ENCODE measurements at places on chromosomes 6 and 20.

DNA sequence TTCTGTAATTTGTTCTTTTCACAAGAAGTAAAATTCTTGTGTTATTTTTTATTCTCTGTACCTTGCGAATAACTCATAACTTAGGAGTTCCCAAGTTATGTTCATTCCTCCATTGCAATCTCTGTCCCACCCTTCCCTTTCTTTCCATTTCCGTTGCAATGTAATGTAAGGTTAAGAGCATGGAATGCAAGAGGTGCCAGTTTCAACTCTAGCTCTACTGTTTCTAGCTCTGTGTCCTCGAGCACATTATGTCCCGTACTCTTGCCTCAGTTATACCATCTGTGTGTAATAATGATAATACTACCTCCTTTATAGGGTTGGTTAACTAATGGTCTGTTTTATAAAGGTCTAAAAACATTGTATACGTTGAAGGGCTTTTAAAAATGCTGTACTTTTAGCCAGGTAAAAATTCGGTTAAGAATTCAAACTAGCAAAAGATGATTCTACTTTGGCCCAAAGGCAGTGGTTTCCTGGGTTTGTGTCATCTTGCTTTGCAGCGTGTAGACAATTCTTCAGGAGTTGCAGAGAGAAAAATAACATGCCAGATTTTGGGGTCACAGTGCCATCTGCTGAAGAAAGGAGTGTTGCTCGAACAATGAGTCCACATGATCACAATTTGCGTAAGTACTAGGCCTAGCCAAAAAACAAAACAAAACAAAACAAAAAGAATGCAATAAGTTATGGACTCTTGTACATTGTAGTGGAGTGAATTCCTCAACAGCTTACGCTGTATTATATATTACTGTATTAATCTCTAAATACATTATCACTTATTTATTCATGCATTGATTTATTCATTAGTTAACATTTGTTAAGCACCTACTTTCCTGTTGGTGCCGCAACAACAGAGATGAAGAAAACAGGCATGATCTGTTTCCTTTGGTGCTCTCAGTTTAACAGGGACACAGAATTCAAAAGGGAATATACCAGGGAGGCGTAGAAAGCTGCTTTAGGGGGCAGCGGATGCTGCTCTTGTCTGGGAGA lies 10.0 kb upstream of the PFDN4 start:
- DNase-seq: no peak

DNA sequence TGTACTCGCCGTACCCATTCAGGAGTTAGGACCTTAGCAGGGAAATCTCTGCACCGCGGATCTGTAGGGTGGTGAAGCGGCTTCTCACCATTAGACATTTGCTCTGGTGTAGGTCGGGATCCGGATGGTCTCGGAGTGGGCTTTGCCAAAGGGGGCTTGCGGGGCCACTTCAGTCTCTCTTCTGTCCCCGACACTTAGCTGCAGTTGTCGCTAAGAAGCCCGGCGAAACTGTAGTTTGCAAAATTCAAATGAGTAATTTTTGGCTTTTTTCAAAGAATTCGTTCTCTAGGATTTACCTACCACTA lies 433 bp downstream of the QRSL1 start:
- DNase-seq: no peak

- DNase-seq: no peak
These were observed 96.9 kb upstream of the EMILIN3 start for GRCh38 chr20:41463567-41463966.

DNA sequence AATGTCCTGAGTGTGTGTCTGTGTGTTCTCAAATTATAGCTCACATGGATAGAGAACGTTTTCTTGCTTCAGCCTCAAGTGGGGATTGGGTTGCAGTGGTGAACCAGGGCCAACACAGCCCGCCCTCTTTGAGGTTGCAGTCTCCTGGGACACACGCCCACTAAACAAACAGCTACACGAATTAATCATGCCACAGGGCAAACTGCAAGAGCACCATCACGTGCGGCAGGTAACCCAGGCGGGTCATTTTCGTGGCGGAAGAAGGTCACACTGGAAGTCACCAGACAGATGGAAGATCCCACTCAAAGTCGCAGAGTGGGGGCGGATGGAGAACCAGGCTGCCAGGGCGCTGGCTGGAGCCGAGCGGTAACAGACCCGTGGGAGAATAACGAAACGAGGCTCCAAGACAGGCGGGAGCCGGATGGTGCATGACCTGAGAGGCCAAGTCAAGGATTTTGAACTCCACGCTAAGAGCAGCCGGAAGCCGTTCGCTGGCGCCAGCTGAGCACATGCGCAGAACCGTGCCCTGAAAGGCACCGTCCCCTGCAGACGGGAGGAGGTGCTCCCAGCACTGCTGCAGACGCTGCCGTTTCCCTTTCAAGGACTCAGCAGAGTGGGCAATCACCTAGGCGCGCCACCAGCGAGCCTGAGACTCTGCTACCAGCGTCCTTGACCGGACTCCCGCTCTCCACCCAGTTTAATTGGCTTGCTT lies 10.7 kb downstream of the DLL1 start:
- no peak for DNase-seq

GRCh38 chr6:163915131-163915530 lies 500.6 kb downstream of the QKI start:
- no peak for DNase-seq

- no peak for DNase-seq
These were observed 188.1 kb downstream of the UST start for GRCh38 chr6:148934961-148935360.

- DNase-seq: no peak
These were observed 83.6 kb downstream of the SMOC2 start for GRCh38 chr6:168524571-168525001.

DNA sequence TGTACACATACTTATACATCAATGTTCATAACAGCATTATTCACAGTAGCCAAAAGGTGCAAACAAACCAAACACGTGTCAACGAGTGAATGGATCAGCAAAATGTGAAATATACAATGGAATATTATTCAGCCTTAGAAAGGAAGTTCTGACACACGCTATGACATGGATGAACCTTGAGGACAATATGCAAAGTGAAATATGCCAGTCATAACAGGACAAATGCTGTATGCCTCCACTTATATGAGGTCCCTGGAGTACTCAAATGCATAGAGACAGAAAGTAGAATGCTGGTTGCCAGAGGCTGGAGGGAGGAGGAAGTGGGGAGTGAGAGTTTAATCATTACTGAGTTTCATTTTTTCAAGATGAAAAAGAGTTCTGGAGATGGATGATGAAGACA lies 37.8 kb upstream of the IGF2R start:
- no peak for DNase-seq

DNA sequence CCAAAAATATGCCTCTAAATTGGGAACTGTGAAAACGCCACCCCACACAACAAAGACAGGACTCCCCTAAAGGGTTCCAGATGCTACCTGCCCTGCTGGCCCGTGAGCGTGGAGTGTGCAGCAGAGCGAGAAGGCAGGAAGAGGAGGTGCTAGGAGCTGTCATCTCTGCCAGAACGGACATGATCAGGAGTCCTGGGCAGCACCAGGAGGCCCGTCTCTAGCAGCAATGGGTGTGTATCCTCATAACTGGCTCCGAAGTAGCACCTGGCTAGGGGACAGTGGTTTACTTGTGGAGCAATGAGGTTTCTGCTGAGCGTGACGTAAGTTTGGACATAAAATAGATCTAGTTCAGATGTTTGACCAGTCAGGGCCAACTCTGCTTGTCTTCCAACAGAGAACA lies 226.0 kb downstream of the CDH4 start:
- DNase-seq: no peak

- no peak for DNase-seq
These were observed 41.2 kb downstream of the TMEM14A start for GRCh38 chr6:52712136-52712535.

- no peak for DNase-seq
These were observed at the start of gene PRRT1 for GRCh38 chr6:32151863-32152768. PRRT1 (minus strand) TSS chr6:32151939; CDS start chr6:32151827, 112 bp downstream.

DNA sequence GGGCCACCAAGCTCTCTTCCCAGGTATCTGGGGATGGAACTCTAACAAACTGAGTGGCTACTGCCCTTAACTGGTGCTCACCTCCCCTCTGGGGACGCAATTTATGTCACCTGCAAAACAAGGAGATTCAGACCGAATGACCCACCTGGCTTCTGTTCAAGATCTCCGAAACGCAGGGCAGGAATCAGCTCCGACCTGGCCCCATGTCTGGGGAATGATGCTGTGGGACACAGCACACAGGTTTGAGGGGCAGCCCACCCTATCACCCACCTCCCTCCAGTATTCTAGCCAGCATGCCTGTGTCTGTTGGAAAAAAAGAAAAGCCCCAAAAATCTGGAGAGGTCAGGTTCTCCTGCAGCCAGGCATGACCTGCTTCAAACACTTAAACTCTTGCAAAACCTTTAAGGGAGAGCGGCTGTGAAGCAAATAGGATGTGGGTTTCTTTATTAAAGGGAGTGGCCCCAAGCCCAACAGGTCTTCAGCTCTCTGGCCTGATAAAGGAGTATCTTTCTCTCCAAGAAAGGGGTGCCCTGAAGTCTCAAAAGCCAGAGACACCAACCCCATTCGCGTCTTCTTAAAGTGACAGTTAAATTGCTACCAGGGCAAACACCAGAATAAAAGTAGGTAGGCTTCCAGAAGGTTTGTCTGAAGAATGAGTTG lies 6.4 kb downstream of the PREX1 start:
- DNase-seq: no peak

DNA sequence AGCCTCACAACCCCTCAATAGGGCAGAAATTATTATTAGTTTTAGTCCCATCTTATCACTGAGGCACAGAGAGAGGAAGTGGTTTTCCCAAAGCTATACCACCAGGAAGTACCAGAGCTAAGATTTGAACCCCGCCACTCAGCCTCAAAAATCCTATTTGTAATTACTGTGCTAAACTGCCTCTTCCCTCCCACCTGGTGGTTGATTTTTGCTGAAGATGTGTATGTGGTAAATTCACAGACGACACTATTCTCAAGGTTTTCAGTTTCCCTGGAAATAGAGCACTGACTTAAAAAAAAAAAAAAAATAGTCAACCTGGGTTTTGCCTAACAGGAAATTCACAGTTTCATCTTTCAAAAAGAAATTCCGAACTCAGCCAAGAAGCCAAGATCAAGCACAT lies 57.9 kb downstream of the TSHZ2 start:
- no peak for DNase-seq

- DNase-seq: no peak
These were observed 6.0 kb upstream of the ARMC12 start for GRCh38 chr6:35730745-35731413.

- DNase-seq: no peak
These were observed 377.1 kb downstream of the BTBD9 start for GRCh38 chr6:38262609-38263008.

- no peak for DNase-seq
These were observed 36.0 kb upstream of the SNX9 start for GRCh38 chr6:157787080-157787479.

GRCh38 chr6:4891141-4891540 lies 112.7 kb downstream of the RPP40 start:
- DNase-seq: no peak

GRCh38 chr6:148840256-148840655 lies 93.4 kb downstream of the UST start:
- no peak for DNase-seq

- DNase-seq: no peak
These were observed 345.4 kb downstream of the CD109 start for GRCh38 chr6:74041420-74041819.

DNA sequence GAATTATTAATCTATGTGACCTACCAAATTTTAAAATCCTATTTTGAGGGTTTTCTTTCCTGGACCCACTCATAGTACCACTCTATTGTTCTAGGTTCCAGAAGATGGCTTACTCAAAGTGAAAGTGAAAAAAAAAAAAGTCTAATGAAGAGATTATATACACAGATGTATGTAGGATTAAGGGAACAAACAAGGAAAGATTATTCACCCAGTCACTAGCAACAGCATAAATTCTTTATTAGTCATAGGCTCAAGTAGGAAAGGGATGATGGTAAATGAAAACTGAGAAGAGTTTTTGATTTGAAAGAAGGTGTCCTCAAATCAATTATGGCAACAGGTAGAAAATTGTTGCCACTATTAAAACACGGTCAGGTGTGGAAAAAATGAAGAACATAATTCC lies 923.7 kb downstream of the TBC1D32 start:
- DNase-seq: no peak

- DNase-seq: peak; percentile 25
These were observed 60.9 kb downstream of the RPRD1B start for GRCh38 chr20:38094373-38094891.

DNA sequence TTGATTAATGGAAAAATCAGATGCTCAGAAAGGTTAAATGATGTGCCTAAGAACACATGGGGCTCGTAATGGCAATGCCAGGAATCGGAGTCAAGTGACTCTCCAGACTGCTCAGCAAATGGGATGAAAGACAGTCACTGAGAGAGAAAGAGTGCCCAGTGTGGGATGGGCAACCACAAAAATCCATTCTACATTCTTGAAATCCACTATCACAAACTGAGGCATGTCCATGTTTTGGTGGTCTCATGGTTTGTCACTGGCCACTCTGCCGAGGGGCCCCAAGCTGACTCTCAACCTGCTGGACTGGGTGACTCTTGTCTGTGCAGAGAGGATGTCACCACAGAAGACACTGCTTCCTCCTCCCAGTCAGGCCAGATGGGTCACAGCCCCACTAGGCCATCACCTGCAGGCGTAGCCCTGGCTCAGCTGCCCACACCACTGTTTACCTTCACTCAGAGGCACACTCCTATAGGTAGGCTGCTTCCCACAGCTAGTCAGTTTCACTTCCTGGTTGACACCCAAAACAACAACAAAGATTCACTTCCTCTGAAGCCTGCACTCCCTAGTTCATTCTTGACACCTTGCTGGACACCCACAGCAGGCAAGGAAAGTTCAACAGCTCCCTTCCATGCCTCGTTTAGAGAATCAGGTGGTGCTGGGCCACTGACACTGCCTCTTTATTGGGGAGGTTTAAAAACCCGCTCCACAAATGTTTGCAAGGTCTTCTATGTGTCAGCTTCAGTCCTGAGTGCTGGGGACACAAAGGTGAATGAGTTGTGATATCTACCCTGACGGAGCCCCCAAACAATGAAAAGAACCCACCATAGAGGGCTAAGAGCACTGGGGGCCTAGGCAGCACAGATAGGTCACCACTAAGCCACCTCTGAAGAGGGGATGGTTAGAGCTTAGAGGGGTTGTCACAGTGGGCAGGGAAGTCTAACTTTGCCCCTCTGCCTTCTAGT lies 21.7 kb downstream of the MAP1LC3A start:
- no peak for DNase-seq

- DNase-seq: no peak
These were observed 6.7 kb upstream of the IFT52 start for GRCh38 chr20:43583982-43584432.

- no peak for DNase-seq
These were observed 19.5 kb upstream of the ASXL1 start for GRCh38 chr20:32338665-32339064.

GRCh38 chr6:136161950-136162349 lies 88.2 kb downstream of the MTFR2 start:
- DNase-seq: no peak

- DNase-seq: no peak
These were observed 143.9 kb downstream of the BCAS1 start for GRCh38 chr20:53926428-53927028.

DNA sequence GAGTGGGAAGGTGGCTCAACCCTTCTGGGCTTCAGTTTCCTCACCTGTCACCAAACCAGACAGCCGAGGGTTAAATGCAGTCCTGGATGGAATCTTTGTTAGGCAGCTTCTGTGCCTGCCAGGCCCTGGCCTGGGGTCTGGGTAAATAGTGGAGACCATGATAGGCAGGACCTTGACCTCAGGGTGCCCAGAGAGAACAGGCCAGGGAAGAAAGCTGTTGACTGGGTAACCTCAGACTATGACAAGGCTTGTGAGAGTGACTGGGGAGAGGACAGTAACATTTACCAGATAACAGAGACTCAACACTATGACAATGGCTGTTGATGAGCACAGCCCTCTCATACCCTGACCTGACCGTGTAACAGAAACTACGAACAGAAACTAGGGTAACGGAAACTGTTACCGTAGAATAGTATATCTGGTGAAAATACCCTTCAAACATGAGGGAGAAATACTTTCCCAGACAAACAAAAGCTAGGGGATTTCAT lies 218.3 kb downstream of the PREX1 start:
- DNase-seq: peak; percentile 54

Data from GM12891 (cell line).